Keratinocyte (primary cell): ENCODE measurements at places on chromosomes 7 and 10. TPM values are rescaled to one million over a fixed set of nuclear protein-coding genes. Genes with fewer than 3 reads are reported as not detected.

The NOS3 gene
- 0.77 to 1.2 TPM (median 0.95 TPM) in 3 replicates for polyA plus RNA-seq

The GDF2 gene
- not detected in 3 replicates for polyA plus RNA-seq

The CREB5 gene
- 4.3 to 7.9 TPM (median 4.6 TPM) in 3 replicates for polyA plus RNA-seq

The PSPH gene
- 16.6 to 28.1 TPM (median 21.6 TPM) in 3 replicates for polyA plus RNA-seq

- DNase-seq: no peak
Measured at GRCh38 chr10:88227342-88228018, 355.6 kb downstream of the RNLS start.
